T-cell (primary cell): ENCODE measurements at places on chromosomes 11 and 22.
A peak's percentile ranks its signal among the peaks of the same experiment; 100 is the strongest.

- peak overlapping the region; percentile 68 for H3K27ac ChIP-seq
- H3K27me3 ChIP-seq: no peaks in the 10 kb centered on the region
- DNase-seq: peak; percentile 44
- H3K4me1 ChIP-seq: peaks cover 25% of the 10 kb centered on the region
- peak overlapping the region; percentile 68 for H3K4me3 ChIP-seq
- no peaks in the 10 kb centered on the region for H3K36me3 ChIP-seq
These were observed 711 bp downstream of the FDX1 start for GRCh38 chr11:110430267-110431050.

GRCh38 chr22:22959147-22959827, 71.7 kb downstream of the IGLL5 start:
- H3K27me3 ChIP-seq: no peaks in the 10 kb centered on the region
- no peak overlapping the region for H3K27ac ChIP-seq
- peak; percentile 74 for DNase-seq
- H3K4me1 ChIP-seq: peaks cover 5% of the 10 kb centered on the region

DNA sequence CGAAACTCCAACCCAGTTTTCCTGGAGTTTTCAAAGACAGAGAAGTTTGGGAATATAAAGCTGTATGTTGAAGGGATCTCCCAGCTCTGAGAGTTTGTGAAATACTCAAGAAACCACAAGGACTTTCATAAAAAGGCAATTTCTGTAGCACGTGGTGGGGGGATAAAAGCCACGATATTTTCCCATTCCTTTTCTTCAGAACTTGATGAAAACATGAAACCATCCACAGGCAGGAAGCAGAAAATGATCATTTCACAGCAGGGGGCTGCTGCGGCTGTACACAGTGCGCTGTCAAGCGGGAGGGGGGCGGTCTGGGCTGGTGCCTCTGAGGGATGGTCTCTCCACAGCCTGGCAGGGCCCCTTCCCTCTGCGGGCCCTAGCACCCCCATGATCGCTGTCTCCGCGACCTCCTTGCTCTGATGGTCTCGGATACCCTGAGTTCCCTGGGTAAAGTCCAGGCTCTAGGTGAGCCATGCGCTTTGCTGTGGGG, 423.2 kb downstream of the MN1 start:
- H3K27ac ChIP-seq: no peak overlapping the region
- H3K4me1 ChIP-seq: no peaks in the 10 kb centered on the region
- no peak for DNase-seq
- H3K4me3 ChIP-seq: no peak overlapping the region

DNA sequence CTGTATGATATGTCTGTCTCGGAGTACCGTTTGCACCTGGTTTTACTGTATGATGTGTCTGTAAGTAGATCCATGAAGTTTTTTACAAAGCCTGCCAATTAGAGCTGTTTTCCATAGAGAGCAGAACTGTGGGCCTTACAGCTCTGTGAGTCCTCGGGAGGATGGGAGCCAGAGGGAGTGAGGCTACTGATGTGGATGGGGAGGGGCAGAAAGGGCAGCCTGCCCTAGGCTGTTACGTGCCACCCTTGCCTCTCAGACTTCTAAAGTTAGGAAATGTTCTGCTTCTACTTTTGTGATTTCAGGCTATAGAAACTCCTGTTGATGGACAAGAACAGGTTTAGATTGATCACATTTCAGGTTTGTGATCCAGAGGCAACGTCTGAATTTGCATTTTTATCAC, 105.2 kb downstream of the PPP6R3 start:
- H3K27ac ChIP-seq: no peak overlapping the region
- no peak for DNase-seq
- no peaks in the 10 kb centered on the region for H3K27me3 ChIP-seq
- no peak overlapping the region for H3K4me3 ChIP-seq

- no peaks in the 10 kb centered on the region for H3K36me3 ChIP-seq
- H3K4me1 ChIP-seq: no peaks in the 10 kb centered on the region
- H3K27ac ChIP-seq: no peak overlapping the region
- peaks cover 43% of the 10 kb centered on the region for H3K27me3 ChIP-seq
- DNase-seq: no peak
- H3K4me3 ChIP-seq: no peak overlapping the region
These were observed 123.3 kb upstream of the B3GAT1 start for GRCh38 chr11:134535029-134536025.

DNA sequence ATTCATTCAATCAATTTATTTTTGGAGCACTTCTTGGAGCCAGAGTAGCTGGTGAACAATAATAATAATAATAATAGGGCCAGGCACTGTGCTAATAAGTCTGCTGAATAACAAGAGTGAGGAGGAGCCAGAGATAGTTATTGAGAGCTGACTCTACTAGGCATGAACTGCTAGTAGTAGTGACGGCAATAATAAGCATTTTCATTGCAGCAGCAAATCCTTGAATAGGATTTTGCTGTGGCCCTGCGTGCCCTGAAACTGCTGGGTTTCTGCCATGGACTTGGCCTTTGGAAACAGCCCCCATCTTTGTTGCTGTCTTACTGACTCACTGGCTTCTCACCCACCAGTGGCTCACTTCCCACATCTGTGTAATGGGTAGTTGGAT, 545.9 kb downstream of the MIAT start:
- no peaks in the 10 kb centered on the region for H3K36me3 ChIP-seq
- no peaks in the 10 kb centered on the region for H3K4me1 ChIP-seq
- H3K27me3 ChIP-seq: no peaks in the 10 kb centered on the region
- no peak overlapping the region for H3K27ac ChIP-seq
- H3K4me3 ChIP-seq: no peak overlapping the region
- DNase-seq: no peak

DNA sequence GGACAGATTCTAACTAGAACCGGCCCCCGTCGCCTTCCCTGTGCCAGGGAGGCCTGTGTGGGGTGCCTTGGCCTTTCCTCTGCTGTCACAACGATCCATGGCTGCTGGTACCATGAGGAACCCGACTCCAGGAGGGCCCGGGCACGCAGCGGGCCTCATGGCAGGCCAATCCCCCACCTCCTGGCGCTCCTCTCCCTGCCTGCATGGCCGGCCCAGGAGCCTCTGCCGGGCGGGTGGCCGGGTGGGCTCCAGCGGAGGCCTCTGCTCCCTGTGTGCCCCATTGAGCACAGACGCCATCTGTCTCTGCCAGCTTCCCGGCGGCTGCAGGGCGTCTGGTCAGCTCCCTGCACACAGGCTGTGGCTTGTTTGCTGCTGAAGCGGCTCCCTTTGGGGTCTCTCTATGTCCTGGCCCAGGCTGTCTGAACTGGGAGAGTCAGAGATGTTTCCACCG, 86.5 kb downstream of the MYEOV start:
- DNase-seq: no peak
- H3K36me3 ChIP-seq: no peaks in the 10 kb centered on the region
- no peak overlapping the region for H3K27ac ChIP-seq
- H3K4me3 ChIP-seq: no peak overlapping the region

GRCh38 chr11:96145163-96145585, 197.8 kb downstream of the MAML2 start:
- peaks cover 10% of the 10 kb centered on the region for H3K4me1 ChIP-seq
- no peak overlapping the region for H3K4me3 ChIP-seq
- no peaks in the 10 kb centered on the region for H3K27me3 ChIP-seq
- no peak for DNase-seq

- no peak for DNase-seq
- no peak overlapping the region for H3K27ac ChIP-seq
- no peaks in the 10 kb centered on the region for H3K27me3 ChIP-seq
- no peak overlapping the region for H3K4me3 ChIP-seq
These were observed 14.2 kb upstream of the FAM83F start for GRCh38 chr22:39980596-39980995.

GRCh38 chr11:58928107-58928499, 11.2 kb upstream of the GLYATL1 start:
- H3K27me3 ChIP-seq: peaks cover 5% of the 10 kb centered on the region
- H3K27ac ChIP-seq: no peak overlapping the region
- H3K36me3 ChIP-seq: no peaks in the 10 kb centered on the region
- no peak for DNase-seq
- peaks cover 9% of the 10 kb centered on the region for H3K4me1 ChIP-seq

GRCh38 chr11:110984147-110984546, 261.4 kb upstream of the POU2AF2 start:
- H3K36me3 ChIP-seq: no peaks in the 10 kb centered on the region
- H3K4me1 ChIP-seq: no peaks in the 10 kb centered on the region
- H3K4me3 ChIP-seq: no peak overlapping the region
- H3K27me3 ChIP-seq: no peaks in the 10 kb centered on the region
- no peak for DNase-seq
- H3K27ac ChIP-seq: no peak overlapping the region

DNA sequence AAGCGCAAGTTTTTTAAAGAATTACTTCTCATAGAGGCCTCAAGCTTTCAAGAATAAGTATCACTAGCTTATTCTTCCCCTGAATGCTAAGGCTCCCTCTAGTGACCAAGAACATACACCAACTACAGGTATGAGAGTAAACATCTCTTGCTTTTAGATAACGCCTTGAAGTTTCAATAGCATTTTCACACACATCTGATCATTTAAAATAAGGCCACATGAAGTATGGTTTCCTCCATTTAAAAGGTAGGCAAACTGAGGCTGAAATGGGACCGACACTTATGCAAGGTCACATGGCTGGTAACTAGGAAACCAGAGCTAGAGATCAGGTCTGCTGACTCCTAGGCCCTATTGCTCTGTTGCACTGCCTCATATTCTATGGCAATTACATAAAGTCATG, 66.5 kb downstream of the CCDC34 start:
- H3K4me3 ChIP-seq: no peak overlapping the region
- H3K27me3 ChIP-seq: no peaks in the 10 kb centered on the region
- no peak overlapping the region for H3K27ac ChIP-seq
- DNase-seq: no peak
- H3K4me1 ChIP-seq: no peaks in the 10 kb centered on the region

DNA sequence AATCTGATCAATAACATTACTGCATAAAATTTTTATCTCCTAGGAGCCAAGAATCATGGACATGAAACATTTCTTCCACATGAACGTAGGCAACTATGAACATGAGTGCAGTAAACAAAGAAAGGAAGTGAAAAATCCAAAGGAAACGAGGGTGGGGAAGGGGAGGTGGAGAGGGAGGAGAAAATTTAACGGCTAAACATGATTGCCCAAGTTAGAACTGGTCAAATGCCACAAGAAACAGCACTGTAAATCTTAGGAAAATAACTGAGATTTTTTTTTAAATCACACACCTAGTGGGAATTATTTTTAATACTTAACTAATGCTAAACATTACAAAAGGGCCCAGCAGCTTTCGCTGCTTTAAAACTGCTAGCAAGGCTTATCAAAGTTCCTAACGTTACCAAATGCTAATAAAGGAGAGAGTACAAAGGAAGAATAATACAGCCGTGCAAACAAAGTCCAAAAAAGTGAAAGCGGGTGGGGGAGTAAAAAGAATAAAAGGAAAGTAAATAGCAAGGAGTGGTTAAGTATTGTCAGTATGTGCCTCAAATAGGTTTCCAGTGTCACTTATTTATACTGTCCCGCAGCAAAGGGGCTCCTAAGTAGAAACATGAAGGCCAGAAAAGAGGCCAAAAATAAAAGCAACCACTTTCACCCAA, 13.7 kb downstream of the NARS2 start:
- H3K27ac ChIP-seq: no peak overlapping the region
- no peak overlapping the region for H3K4me3 ChIP-seq
- no peak for DNase-seq
- H3K4me1 ChIP-seq: peaks cover 9% of the 10 kb centered on the region

- H3K4me1 ChIP-seq: peaks cover 6% of the 10 kb centered on the region
- no peak overlapping the region for H3K27ac ChIP-seq
- DNase-seq: no peak
- H3K4me3 ChIP-seq: no peak overlapping the region
- H3K27me3 ChIP-seq: no peaks in the 10 kb centered on the region
- peaks cover 9% of the 10 kb centered on the region for H3K36me3 ChIP-seq
These were observed 5.0 kb downstream of the UQCR10 start for GRCh38 chr22:29772170-29772641.

- no peaks in the 10 kb centered on the region for H3K4me1 ChIP-seq
- no peak overlapping the region for H3K4me3 ChIP-seq
- peaks cover 58% of the 10 kb centered on the region for H3K36me3 ChIP-seq
These were observed 30.1 kb downstream of the HIRA start for GRCh38 chr22:19401483-19401882.

DNA sequence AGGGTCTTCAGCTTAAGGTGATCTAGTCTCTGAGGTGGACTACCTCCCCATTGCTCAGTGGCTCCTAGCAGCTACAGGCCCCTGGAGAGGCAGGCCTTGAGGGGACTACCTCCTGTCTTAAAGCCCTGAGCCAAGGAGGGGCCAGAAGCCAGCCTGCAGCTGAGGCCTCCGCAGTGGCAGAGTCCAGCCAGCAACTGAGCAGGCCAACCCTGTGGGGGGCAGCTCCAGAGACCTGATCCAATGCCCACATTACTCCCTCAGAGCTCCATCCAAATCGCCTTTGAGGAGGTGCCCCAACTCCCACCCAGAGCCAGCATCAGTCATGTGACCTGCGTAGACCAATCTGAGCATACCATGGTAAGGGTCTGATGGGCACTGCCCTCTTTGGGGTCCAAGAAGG, 2.7 kb downstream of the C2CD2L start:
- DNase-seq: no peak
- H3K4me3 ChIP-seq: no peak overlapping the region
- H3K36me3 ChIP-seq: peaks cover 47% of the 10 kb centered on the region
- no peak overlapping the region for H3K27ac ChIP-seq
- H3K4me1 ChIP-seq: peaks cover 13% of the 10 kb centered on the region

DNA sequence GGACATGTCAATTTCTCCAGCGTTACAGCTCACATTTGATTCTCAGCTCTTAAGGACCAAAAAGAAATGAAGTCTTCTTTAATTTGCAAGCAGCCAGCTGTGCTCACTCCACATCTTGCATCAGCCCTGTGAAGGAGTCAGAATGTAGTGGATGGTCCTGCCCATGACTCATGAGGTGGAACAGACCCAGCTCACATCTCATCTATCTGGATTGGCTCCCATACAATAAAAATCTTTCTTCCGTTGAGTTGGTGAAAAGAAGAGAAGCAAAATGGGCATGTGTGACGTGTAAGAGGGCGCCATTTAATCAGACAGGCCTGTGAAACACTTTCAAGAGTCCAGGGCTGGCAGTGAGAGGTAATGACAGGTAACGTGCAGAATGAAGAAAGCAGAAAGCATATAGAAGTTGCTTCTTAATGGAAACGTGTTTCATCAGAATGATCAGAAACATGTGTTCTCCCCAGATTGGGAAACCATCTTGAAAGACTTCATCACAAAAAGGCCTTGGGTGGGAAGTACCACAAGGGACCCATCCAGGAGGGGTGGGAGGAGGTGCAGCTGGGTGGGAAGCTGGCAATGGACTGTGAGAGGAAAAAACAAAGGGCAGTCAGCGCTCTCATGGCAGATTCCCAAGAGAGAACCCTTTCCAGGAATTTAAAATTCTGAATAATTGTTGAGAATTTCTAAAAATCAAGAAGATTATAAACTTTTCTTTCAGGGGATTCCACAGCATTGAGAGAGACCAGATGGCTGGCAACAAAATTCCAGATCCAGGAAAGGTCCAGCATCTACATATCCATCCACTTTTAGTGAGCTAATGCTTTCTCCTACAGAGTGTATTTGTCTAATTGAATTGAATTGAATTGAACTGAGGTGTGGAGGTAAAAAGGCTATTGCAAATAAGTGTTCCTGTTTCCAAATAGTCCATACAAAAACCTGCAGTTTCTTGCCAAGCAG, 57.0 kb downstream of the ETS1 start:
- H3K27ac ChIP-seq: no peak overlapping the region
- H3K36me3 ChIP-seq: no peaks in the 10 kb centered on the region
- H3K4me3 ChIP-seq: no peak overlapping the region
- H3K4me1 ChIP-seq: peaks cover 32% of the 10 kb centered on the region
- no peak for DNase-seq
- no peaks in the 10 kb centered on the region for H3K27me3 ChIP-seq
